Cardiac muscle cell (in vitro differentiated cells and primary cell): ENCODE measurements at places on chromosomes 7 and 10. TPM values are rescaled to one million over a fixed set of nuclear protein-coding genes. Genes with fewer than 3 reads are reported as not detected.

The BTBD16 gene
- 0.09 TPM in 1 of 2 replicates, not detected in the other for total RNA-seq

The POLR1F gene
- 9.1 and 9.2 TPM in 2 replicates for total RNA-seq

The STRIP2 gene
- 23.5 and 38.9 TPM in 2 replicates for total RNA-seq

The TSPAN14 gene
- 29.5 and 31.6 TPM in 2 replicates for total RNA-seq

The ZNF804B gene
- total RNA-seq = 0.06 TPM in 1 of 2 replicates, not detected in the other

The TAS2R60 gene
- not detected in 2 replicates for total RNA-seq

The INPP5A gene
- total RNA-seq = 83.6 and 87.0 TPM in 2 replicates

The DENND2A gene
- 8.9 and 21.7 TPM in 2 replicates for total RNA-seq

The FAM180A gene
- not detected in 2 replicates for total RNA-seq

DNA sequence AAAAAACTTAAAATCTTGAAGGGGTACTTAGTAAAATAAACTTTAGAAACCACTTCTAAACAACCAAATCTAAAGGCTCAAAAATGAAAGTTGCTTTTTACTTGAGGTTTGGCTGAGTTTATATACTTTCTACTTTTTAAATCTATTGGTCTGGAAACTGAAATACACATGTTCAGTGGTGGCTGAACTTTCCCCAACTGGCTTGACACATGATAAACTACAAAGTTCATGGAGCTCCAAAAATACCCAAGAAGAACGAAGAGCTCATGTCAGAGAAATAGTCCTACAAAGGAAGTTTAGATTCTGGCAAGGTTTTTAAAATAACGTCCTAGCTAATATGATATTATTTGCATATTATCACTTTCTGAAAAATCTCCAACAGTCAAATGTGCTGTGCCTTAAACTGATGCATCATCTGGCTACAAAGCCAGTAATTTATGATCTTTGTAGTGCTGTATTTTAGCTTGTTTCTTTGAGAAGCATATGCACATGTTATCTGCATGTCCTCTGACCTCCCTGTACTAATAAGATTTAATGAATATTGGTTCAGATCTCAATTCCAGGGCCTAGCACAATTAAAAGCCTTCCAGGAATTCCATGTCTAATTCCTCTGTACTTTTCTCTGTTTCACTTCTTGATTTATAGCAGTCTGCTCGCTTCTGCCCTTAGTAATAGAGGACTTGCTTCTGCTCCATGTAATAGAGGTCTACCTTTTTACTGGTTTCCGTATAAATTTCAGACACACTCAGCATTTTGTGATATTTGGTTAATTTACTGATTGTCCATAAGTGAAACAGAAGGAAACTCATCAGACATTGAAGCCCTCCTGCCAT, 28.2 kb downstream of the SEMA3C start:
- no peak for DNase-seq

- no peak for DNase-seq
These were observed 201.2 kb upstream of the PRKCQ start for GRCh38 chr10:6781133-6781770.

- DNase-seq = no peak
These were observed 145.3 kb downstream of the DIP2C start for GRCh38 chr10:543862-544822.

DNA sequence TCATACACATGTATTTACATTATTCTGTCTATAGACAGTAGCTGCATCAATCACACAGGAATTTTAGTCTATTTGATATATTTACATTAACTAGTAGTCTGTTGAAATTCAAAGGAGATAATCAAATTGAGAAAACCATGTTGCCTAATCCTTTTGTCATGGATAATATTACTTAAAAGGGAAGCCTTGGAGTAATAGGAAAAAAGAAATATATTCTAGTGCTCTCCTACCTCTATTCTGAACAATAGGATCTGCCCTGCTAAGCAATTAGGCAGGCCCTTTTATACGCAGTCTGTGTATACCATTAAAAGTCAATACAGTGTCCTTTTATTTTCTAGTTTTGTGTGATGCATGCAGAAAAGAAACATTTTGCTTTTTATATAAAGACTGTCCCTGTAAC, 24.5 kb downstream of the UMAD1 start:
- no peak for DNase-seq

DNA sequence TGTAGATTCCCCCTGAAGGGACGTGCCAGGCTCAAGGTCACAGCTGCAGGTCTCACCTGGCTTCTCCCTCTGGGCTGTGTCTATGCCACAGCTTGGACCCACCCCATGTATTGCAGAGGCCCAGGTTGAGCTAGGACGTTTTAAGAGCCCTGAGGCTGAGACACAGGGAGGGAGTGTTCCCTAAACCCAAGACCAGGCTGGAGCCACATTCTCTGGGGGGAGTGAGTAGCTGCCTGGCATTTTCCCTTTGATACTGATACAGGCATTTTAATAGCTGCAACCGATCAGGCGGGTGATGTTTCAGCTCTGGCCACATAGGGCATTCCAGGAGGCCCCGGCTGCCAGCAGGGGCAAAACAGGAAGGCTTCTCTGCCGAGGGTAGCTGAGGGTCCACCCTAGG, 13.4 kb downstream of the COL13A1 start:
- no peak for DNase-seq

DNA sequence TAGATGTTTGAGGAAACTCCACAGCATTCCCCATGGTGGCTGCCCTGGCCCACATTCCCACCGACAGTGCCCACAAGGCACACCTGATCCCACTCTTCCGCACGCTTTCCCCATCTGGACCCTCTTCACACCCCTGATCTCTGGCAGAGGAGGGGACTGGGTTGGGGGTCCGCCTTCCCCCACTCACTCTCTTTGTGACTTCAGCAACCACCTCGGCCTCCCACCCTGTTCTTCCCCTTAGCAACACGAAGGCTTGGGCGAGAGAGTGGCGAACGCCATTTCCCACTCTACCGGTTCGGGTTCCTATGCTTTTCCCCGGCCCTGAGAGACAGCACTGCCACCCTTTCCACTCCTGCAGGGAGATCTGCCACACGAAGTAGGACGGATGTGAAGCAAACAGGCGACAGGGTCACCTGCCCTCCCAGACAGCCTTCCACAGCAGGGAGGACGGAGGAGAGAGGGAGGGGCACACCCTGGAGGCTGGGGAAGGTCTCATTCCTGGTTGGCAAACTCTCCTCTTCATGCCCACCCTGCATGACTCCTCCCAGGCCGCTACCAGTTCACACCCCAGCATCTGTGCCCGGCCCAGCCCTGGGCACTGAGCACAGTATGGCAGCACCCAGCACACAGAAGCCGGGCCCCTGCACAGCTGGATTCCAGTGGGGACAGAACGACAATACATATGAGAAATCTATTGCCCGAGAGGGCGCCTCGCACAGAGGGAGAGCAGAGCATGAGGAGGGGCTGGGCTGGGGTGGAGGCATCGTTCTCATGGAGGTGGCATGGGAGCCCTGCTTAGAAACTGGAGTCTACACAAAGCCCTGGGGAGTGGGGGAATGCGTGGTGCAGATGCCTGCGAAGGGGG, 93.5 kb downstream of the PAXIP1 start:
- no peak for DNase-seq

GRCh38 chr7:99955247-99955646, 20.6 kb downstream of the AZGP1 start:
- DNase-seq = no peak

DNA sequence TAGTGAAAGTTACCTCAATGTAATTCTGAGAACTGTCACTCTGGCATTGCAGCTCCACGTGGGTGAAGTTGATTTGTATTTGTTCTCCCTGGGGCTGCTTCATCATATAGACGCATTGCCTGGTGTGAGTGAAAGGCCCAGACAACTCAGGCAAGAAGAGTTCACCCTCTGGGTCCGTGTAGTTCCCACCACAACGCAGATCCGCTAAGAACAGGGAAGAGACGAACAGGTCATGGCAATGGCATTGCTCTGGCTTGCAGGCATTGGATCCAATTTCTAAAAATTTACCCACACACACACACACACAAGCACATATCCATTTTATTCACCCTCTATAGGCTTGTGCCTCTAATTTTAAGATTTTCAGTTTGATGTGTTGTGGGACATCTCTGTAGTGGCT, 45.4 kb downstream of the CUBN start:
- DNase-seq = no peak

DNA sequence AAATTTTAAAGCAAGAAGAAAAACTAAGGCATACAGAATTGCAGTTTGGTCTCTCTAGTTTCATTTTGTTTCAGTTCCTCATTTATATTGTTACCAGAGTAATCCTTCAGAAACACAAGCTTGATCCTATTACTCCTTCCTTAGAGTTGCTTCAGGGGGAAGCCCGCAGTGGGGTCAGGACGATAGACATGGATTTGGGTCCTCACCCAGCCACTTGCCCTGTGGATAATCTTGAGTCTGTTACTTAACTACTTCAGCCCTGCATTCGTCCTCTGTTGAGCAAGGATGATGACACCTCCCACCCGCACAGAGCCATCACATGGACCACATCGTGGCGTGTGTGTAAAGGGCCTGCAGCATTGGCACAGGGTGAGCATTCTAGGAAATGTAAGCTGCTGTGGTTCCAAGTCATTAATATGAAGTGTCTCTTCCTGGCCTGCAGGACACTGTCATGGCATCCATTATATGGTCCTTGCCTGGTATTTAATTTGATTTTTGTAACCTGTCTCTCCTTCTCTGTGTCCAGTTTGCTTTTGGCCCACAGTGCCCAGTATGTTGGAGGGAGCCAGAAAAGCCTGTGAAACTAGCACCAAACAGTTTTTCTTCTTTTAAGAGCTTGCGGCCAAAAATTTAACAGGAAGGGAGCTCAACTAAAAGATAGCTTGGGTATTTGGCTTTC, 111.2 kb downstream of the EEPD1 start:
- DNase-seq = no peak

GRCh38 chr10:14954934-14955333, 1.0 kb upstream of the DCLRE1C start:
- DNase-seq = no peak

GRCh38 chr7:45241339-45242109, 83.9 kb downstream of the RAMP3 start:
- DNase-seq = no peak

DNA sequence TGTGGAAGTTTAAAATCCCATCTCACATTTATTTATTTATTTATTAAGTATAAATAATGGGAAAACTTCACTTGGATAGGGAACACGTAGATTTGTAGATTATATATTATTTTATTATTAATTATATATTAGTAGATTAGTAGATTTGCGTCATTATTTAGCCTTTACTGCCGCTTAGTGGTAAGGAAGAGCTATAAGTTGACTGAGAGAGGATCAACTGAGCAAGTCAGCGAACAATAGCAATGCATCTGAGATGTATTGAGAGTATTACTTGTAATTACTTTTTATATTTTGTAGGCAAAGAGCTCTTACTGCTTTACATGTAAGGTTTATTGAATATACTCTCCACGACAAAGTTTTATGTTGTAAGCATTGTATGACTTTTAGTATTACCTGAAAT, 244.5 kb upstream of the ANKRD30A start:
- peak; percentile 35 for DNase-seq

GRCh38 chr7:128033246-128033645, 2.0 kb upstream of the LRRC4 start:
- no peak for DNase-seq

DNA sequence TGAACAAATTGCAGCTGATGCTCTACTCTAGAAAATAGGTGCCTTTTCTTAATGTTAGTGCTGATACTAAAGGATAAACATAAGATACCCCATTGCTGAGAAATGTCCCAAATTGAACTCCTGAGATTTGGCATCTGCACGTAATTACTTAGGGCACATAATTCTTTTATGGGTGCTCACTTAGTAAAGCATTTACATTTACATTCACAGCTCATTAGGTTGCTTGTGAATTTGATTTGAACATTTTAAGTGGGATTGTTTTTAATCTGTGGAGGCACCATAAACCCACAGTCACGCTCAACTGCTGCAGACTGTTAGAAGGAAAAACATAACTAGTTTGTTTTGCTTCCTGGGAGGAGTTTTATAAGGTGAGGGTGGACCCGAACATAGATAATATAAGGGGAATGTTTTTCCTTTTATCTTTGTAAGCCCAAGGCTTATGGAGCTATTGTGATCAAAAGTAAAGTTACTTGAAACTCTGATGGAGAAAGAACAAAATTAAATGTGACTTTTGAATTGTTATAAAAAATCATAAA, 560.8 kb downstream of the REEP3 start:
- DNase-seq = no peak

DNA sequence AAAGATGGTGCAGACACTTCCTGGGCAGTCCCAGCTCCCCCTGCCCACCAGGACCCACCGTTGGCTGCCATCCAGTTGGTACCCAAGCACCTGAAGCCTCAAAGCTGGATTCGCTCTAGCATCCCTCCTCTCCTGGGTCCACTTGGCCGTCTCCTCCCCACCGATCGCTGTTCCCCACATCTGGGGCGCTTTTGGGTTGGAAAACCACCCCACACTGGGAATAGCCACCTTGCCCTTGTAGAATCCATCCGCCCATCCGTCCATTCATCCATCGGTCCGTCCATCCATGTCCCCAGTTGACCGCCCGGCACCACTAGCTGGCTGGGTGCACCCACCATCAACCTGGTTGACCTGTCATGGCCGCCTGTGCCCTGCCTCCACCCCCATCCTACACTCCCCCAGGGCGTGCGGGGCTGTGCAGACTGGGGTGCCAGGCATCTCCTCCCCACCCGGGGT, 14.5 kb upstream of the LIMK1 start:
- DNase-seq = no peak

DNA sequence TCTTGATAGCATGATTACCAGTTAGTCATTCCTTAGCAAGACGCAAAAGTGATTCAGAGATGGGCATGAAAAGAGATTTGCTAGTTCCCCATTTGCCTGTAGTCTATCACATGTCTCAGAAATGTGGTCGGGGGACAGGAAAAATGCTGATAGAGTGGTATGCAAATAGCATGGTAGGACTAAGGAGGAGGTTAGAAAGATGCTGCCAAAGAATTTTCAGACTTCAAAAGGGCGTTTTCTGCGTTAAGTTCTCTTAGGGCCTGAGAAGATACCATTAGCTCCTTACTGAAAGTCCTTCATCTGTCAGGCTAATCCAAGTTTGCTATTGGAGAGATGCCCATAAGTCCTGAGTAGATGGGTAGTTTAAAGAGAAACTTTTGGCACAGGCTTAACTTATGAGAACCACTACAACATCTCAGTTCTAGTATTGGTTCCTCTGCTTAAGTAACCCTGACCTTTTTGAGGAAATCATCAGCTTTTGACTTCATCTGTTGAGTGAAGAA, 2.7 kb downstream of the CALD1 start:
- DNase-seq = peak; percentile 66

- no peak for DNase-seq
These were observed 99.5 kb upstream of the ABI1 start for GRCh38 chr10:26960308-26960707.

DNA sequence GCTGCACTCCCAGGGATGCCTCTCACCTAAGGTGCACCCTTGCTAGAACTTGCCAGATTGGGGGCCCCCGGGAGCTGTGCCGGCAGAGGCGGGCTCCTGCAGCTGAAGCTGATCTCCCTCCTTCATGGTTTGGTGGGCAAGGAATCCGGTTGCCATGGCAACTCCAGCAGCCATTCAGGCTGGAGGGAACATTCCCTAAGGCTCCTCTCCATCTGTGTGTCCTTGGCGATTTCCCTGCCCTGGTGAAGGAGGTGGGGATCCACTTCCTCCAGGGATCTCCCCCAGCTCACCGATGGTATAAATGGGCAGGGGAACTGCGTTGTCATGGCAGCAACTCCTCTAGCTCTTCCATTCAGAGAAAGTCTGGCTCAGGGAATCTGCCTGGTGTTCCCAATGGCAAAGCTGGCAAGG, 49.6 kb upstream of the GPR158 start:
- DNase-seq = no peak
